ENCODE measurements at places on chromosomes 4 and X.
A peak's percentile ranks its signal among the peaks of the same experiment; 100 is the strongest.

DNA sequence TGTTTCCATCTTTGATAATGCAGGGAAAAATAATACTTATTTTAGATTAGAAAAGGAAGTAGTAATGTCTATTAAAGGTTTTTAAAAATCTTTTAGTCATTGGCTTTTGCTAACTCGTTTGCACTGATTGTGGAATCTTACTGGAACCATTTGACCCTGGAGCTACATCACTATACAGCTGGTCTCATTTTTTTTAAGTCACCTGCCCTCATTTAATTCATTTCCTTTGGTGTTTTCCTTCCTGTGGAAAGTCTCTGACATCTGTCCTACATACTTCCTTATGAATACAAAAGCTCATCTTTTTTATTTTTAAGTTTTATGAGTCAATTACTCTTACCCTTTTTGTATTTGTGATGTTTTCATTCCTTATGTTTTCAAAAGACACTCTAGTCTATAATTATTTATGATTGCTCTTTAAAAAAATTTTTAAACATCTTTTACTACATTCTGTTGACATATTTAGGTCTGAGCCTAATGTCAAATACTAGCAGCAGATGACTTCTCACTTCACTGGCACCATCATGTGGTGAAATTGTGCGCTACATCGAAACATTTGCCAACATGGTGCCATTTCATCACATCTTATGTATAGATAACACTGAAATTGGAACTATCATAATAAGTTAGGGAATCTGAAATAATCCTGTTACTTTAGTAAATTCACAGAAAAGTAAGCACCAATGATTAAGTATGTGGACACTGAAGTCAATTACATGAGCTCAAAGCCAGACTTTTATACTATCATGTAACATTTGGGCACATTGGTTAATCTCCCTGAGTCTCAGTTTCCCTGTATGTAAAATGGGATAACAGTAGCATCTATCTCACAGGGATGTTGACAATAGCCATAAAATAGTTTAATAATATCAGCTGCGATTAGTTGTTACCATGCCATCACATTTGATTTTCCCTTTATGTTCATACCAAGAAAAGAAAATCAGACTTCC, 9.4 kb upstream of the MMAA start:
- peak; percentile 53 for DNase-seq

DNA sequence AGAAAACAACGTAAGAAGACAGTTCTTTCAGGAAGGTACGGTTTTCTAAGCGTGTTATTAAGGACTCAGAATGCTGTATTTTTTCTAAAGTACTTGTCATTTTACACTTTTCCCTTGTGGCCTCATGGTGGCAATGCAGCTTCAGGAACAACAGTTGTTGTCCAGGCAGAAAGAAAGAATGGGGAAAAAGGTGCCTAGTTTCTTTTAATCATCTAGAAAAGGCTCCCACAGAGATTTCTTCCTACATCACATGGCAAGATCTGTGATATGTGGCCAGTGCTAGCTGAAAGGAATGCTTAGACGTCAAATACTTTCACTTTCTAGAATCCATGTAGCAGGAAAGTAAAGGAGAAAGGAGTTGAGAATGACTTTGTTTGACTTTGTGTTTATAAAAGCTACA, 49.0 kb upstream of the TRAM1L1 start:
- no peak for DNase-seq

DNA sequence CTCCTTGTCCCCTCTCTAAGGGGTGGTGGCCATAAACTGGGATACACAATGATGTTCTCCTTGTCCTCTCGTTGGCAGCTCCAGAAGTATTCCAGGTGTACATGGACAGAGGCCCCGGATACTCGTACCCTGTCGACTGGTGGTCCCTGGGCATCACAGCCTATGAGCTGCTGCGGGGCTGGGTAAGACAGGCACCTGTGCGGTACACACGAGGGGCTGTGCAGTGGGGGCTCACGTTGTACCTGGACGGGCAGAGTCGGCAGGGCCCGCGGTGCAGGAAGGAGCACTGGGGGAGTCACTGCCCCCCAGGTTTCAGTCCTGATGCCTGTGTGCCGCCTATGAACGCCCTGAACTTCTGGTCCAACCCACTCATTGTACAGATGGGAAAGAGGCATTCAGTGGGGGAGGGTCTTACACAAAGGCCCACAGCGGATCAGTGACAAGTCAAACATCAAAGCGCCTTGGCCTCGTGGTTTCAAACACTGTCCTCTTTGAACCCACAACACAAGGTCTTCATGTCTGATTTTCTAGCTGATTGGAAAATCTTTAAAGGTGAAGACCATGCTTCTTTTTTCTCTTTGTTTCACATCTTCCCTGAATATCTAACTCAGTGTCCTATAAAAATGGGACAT, 261.6 kb downstream of the EVC2 start:
- DNase-seq: no peak

GRCh38 chr4:167939863-167940616, 152.3 kb upstream of the ANXA10 start:
- DNase-seq: no peak

- DNase-seq: no peak
Observed at GRCh38 chrX:20028588-20028987, 37.7 kb upstream of the BCLAF3 start.

DNA sequence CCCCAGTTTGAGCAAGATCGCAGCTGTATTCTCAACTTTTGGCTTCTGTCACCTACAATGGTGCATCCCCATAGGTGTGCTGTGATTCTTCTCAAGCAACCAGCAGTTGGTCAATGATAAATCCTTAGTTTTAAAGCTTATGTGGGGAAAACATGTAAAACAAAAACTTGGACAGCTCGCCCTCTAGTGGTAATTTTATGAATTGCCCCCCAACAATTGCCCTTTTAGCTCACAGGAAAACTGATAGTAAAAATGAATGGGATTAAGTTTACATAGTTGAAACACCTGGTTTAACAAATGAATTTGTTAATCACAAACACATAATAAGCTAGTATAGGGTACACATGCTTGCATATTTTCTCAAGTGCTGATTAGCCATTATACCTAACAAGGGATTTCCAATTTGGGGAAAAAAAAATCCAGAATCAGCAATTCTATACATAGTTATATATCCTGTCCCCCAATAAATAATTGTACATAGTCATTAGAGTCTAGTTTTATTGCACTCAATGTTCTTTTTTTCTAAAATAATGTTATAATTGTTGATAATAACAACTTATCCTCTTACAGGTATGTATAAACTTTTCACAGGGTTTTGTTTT, 30.1 kb downstream of the TEX13A start:
- no peak for DNase-seq

DNA sequence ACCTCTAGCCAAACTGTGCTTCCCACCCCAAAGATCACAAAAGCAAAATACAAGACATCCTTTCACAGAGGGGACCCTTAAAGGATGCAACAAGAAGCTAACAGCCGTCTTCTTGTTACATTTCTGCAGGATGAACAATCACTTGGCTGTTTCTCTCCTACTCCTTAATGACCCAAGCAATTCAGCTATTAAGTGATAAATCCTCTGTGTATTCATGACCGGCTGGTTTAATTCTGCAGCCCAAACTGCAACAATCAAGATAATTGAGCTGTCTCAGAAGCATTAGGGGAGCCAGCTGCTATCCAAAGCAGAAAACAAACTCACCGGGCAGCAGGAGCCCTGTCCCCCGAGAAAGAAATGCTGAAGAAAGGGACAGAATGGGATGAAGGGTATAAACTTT, 85.9 kb upstream of the ACSL4 start:
- no peak for DNase-seq

DNA sequence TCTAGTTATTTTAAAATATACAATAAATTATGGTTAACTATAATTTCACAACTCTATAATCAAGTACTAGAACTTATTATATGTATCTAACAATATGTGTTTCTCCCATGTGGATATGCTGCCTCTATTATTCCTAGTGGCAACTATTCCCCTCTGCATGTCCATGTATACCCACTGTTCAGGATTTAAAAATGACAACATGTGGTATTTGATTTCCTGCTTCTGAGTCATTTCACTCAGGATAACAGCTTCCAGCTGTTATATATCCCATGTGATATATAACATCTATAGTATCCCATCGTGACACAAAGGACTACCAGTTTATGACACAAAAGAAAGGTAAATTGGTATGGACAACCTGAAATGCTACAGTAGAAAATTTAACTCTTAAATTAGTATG, 167.4 kb upstream of the TACR3 start:
- no peak for DNase-seq

DNA sequence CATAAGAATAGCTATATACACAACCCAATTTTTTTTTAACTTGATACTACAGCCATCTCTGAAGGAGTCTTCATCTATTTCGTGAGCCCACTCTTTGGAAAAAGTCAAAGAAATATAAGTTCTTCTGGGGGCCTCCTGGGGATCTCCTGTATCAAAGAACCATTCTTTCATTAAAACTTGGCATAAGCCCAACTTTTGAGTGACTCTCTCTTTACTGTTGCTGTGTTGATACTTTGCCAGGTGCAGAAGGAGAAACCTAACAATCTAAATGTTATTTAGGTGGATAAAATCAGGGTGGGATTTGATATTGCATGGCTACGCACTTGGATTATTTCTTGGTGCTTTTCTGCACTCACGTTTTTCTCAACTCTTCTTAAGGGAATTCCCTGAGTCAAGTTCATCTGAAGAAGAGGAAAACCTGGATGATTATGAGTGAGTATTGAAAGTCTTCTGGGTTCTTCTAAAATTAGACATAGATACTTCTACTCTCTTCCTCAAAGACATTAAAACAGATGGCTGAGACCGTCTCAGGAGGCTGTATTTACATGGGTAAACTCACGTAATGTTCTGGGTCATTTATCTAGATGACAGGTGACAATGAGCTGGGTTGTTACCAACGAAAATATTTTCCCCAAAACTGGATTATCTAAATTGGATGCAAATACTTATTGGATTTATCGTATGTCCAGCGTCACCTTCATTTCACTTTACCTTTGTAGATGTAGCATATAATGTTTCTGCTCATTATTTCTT, 25.2 kb downstream of the BMX start:
- no peak for DNase-seq

GRCh38 chr4:176569301-176569700, 223.4 kb downstream of the VEGFC start:
- no peak for DNase-seq

DNA sequence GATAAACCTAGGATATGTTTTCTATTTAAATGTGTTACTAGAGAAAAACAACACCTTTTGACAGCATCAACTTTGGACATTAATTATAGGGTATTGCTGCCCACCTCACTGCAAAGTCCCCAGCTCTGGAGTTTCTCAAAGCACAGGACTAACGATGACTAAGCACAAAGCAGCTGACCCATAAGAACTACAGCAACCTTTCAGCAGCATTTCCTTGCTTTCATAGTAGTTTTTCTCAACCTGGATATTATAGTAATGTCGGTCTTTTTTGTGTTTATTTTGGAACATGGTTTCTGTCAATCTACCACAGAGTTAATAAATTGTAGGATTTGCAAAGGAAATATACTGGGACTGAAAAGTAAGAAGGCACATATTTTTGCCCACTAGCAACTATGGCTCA, 21.5 kb downstream of the HHIP start:
- DNase-seq: no peak

GRCh38 chrX:124358800-124359383, 12.5 kb downstream of the SH2D1A start:
- no peak for DNase-seq

- DNase-seq: no peak
Observed at GRCh38 chr4:40246011-40246900, 49.4 kb downstream of the RHOH start.

- no peak for DNase-seq
Observed at GRCh38 chrX:41119803-41120202, 34.6 kb downstream of the USP9X start.

DNA sequence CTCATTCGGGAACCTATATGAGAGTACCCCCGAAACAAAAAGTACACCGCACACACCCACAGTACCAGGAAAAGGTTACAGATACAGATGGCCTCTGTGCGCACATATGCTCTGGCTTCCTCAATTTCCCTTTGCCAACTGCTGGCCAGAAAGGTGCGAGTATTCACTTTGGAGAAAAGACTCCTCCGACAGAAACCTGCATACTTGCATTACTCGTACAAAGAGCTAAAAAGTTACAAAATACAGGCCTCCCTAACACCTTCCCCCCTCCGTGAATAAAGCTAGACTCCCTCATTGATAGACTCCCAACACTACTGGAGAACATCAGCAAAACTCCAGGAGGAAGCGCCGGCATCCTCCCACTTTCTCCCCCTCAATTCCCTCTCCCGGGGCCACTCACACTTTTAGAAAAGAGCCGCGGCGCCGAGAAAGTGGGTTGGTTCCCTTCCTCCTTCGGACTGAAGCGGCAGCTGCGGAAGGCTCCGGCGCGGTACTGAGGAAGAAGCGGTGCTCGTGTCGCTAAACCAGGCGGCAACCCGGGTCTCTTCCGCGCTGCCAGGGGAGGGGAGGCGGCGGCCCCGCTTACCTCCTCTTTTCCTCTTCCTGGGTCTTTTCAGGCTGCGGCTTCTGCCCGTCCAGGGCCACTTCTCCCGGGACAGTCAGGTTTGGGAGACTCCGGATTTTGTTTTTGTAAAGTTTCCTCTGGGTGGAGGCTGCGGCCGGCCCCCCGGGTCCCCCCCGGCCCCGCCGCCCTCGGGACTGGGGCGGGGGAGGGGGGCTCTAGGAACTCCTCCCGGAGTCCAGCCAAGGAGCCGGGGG, 1.1 kb downstream of the FBXW7 start:
- no peak for DNase-seq

- DNase-seq: no peak
Observed at GRCh38 chr4:2009651-2010233, 968 bp upstream of the NELFA start.

DNA sequence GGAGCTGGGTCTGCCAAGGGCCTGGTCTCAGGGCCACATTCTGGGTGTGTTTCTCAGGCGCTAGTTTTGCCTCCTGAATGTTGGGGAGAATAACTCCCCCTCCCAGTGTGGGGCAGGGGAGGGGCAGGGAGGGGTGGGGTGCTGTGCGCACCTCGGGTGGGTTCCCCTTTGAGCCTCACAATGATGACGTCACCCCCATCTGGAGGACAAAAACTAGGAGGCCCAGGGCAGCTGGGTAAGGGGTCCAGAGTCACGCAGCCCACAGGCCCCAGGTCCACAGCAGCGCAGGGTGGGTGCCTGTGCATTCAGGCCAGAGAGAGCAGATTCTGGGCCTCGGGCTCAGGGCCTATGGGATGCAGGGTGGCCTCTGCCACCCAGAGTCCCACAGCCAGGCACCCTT, 23.7 kb upstream of the HMX1 start:
- DNase-seq: no peak

DNA sequence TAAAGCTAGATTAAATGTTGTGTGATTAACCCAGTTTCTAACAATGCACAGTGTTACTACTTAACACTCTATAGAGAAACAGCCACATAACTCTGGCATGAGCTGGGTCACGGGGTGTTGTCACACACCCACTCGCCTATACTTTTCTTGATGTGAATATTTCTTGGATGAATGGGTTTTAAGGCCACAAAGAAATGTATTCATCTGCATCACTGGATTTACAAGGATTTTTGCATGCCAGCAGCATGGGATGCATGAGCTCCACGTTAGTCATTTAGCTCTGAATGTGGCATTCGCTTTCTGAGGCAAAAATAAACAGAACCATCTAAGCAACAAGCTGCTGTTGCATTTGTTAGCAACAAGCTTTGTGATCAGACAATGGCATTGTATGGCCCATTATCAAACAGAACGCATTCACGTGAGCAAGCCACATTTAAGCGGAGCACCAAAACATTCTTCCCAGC, 89.7 kb downstream of the LRP2BP start:
- no peak for DNase-seq
